ENCODE measurements at places on chromosomes 2 and 18. TPM values are rescaled to one million over a fixed set of nuclear protein-coding genes. Genes with fewer than 3 reads are reported as not detected.
A peak's percentile ranks its signal among the peaks of the same experiment; 100 is the strongest.

Gene ACVR1C
- total RNA-seq: 2.0 TPM

Gene C1GALT1C1L
- total RNA-seq: not detected

Gene C2orf78
- total RNA-seq: not detected

Gene PLCL1
- total RNA-seq: 1.2 TPM

Gene ITM2C
- total RNA-seq: 105 TPM

GRCh38 chr18:66616523-66616983 lies 12.7 kb upstream of the CDH19 start:
- DNase-seq: no peak

GRCh38 chr2:36663851-36664695 lies 32.4 kb upstream of the VIT start:
- DNase-seq: no peak

DNA sequence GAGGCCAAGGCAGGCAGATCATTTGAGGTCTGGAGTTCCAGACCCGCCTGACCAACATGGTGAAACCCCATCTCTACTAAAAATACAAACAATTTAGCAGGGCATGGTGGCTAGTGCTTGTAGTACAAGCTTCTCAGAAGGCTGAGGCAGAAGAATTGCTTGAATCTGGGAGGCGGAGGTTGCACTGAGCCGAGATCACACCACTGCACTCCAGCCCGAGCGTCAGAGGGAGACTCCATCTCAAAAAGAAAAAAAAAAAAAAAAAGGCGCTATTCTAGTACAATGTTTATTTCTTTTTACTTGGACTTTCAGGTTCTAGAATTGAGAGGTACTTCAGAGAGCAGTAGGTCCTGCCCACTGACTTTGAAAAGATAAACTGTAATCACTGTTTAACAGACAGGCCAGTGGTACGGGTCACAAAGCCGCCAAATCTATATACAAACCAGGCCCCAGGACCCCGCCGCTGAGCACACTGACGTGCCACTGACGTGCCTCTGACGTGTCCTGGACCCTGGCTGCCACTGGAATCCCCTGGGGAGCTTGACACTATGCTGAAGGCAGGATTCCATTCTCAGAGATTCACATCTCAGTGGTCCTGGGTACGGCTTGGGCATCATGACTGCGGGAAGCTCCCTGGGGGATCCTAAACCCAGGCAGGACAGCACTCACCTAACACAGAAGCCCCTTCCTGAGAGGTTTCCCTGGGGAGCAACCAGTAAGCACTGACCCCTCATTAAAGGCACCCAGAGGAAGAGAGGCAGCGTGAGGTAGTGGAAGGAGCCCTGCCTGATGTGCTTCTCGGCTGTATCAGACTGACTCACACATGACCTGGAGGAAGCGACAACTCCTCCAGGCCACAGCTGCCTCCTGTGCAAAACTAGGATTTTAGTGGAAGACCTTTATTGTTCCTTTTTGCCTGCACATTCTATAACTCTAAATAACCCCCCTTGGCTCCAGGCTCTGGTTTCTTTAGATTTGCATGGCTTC lies 197.8 kb upstream of the MEIS1 start:
- no peak for DNase-seq

DNA sequence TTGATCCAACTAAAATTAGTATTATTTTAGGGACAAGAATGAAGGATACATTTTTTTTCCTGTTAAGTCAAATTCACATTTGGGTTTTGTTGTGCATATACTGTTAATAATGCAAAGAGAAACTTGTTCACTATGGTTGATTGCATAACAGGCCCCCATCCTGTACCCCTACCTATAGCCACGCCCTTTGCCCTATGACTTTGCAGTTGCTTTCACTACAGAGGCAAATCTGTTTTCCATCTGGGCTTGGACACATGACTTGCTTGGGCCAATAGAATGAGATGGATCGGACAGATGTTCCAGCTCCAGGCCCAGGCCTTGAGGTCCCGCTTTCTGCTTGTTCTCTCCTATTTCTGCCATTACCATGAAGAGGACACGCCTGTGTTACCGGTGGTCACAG lies 278.5 kb upstream of the HNRNPA3 start:
- DNase-seq: no peak

DNA sequence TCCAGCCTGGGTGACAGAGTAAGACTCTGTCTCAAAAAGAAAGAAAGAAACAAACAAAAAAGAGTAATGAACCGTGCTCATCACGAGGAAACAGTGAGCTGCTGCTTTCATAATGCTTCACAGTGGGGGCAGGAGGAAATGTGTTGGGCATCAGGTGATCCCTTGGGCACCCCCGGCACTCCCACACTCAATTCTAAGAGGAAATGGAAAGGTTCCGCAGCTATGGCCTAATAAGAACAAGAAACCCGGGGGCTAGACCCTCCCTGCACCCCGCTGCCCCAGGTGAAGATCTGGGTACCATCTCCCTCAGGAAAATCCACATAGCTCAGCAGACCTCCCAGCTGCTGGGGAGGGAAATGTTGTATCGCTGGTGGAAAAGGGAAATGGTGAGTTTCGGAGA lies 118.9 kb downstream of the LPIN1 start:
- no peak for DNase-seq

DNA sequence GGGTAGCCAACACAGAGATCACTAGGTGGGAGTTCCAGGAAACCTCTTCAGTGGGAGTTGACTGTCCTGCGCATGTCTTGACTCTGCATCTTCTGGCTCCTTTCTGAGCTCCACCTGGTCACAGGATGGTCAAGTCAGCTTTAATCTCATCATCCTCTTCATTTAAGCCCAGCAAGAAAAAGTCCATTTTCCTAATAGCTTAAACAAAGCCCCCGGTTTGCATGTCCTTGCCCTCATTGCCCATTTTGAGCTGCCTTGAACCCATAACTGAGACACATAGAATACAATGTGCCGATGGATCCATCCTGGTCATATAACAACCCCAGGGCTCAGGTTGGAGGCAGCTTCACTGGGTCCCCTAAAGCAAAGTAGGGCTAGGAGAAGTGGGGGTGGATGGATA lies 40.8 kb downstream of the SPATS2L start:
- no peak for DNase-seq

- peak; percentile 85 for DNase-seq
These were observed at the start of gene FBXO41 for GRCh38 chr2:73284296-73285158. FBXO41 (minus strand) TSS chr2:73284478; CDS start chr2:73269630, 14,848 bp downstream.

- no peak for DNase-seq
These were observed 214.2 kb upstream of the ACVR2A start for GRCh38 chr2:147630585-147630984.

DNA sequence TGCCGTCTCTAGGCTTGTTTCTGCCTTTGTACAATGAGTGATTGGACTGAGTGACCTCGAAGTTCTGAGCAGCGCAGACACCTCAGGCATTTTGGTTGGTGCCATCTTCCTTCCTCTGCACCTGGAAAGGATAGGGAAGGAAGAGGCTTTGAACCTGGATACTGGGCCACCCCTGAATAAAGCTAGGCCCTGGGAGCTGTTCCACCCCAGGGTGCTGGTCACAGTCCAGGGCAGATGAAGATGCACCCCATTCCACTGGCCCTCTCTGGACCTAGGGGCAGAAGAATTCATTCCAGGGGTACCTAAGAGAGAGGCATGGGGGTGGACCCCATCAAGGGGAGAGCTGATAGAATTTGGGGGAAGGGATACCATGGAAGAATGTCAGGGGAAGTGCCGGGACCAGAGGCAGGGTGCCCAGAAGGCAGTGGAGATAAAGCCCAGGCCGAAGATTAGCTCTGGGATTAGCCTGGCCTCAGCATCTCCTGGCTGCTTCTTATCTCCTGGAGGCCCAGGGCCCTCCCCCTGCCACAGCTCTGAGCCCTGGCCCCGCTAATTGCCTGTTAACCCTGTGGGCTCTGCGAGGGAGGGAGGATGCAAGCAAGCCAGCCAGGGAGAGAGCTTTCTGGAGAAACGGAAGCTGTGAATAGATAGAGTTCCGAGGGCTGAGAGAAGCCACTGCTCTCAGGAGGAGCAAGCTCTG lies 11.4 kb downstream of the ASIC4 start:
- no peak for DNase-seq

Gene ANKRD30B
- not detected for total RNA-seq

- no peak for DNase-seq
These were observed 230.3 kb upstream of the SLC14A2 start for GRCh38 chr18:45384962-45385315.

GRCh38 chr18:77115192-77115953 lies 17.2 kb downstream of the MBP start:
- no peak for DNase-seq

DNA sequence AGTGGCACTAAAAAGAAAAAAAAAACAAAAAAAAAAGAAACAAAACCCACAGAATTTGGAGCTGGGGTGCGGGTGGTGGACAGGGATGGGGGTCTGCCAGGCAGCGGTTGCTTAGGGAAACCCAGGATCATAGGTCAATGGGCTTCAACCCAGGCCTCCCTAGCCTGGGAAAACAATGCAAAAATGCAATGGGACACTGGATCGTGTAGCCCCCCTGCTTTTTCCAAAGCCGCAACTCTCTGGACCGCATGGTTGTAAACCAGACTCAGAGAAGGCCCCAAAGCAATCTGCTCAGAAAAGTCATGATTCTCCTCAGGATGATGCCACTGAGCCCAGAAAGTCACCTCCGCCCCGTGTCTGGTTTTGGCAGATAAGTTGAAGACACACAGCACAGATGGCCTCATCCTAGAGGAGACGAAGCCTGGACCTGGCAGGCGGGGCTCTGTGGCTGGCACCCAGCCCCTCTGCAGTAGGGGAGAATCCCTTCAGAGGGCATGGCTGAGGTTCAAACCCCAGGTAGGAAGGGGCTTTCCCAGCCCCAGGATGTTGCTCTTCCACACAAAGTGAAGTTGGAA lies 5.1 kb downstream of the DLX2 start:
- DNase-seq: no peak

DNA sequence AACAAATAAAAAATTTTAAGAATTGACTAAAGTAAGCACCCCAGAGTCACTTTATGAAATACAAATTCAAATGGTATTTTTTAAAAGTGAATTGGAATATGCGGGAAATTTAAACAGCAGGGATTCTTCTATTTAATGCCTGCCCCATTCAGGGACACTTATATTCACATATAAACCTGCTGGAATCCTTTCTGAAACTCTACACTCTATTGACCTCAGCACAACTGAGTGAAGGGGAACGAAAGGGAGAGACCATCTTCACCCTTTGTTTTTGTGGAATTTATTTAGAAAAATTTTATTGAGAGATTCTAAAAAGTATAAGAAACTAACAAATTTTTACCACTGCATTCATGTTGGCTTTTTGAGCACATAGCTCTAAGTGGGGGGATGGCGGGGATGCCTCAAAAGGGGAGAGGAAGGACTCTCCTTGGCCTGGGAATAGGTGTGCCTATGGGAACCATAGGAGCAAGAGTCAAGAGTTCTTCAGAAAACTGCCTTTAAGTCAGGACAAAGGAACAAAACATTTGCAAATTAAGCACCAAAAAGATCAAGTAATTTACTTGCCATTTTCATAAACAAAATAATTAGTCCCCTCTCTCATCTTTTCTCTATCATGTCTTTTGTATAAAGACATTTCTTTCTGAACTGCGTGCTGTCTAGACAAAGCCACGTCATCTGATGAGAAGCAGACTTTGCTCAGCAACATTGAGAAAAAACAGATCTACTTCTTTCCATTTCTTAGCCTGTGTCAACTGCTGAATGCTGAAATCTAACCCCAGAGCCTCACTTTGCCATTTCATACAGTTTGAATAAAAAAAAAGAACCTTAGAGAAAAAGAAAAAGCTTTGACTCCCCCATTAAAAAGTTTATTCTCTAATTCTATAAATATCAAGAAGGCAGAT lies 21.6 kb upstream of the FLACC1 start:
- DNase-seq: no peak

DNA sequence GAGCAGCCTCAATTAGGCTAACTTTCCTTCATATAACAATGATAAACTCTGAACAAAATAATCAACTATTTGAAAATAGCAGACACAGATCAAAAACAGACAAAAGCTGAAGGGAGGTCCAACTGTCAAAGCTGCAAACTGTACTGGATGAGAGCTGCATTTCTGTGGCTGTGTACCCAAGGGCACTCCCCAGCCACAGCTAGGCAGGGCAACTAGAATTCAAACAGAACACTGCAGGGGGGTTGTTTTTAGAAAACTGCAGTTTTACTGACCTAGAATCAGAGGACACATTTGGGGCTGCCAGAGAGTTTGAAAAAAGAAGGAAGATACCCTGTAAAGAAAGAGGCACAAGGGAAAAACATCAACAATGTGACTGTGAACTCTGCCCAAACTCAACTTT lies 56.8 kb downstream of the SMAD2 start:
- DNase-seq: no peak

All from activated naive CD8-positive, alpha-beta T cell treated with anti-CD3 and anti-CD28 coated beads, Interleukin-2, amount 10 ng/mL, durations not matched to agents 7 days and 5 days (primary cell).